ENCODE measurements at places on chromosomes 3 and 15.
A peak's percentile ranks its signal among the peaks of the same experiment; 100 is the strongest.

GRCh38 chr3:176079785-176080184 lies 1117.5 kb downstream of the TBL1XR1 start:
- no peak for DNase-seq

DNA sequence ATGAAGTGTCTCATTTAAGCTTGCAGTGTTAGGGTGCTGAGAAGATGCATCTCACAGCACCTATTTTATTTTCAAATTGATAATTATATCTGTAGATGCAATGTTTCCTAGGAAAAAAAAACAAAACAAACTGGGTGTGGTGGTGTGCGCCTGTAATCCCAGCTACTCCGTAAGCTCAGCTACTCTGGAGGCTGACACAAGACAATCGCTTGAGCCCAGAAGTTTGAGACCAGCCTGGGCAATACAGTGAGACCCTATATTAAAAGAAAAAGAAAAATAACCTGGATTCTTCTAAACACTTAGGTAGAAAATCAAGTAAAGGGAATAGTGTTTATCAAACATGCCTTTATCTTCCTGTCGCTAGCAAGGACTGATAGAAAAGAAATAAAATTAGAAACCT lies 1.9 kb downstream of the MINDY2 start:
- DNase-seq: peak; percentile 44

DNA sequence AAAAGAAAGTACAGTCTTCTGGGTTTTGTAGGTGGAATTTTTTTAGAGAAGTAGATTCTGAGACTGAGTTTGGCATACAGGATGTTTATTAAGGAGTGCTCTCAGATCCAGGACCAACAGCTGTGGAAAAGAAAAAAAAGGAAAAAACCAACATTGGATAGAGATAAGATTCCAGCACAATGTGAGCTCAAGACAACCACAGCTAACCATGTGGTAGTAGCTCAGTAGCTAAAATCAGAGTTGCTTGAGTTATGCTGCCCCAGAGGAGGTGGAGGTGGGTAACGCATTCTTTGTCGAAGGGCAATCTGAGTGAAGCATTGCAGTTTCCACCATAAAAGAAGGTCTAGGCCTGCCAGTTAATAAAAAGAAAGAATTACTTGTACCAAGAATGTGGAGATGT lies 904.3 kb downstream of the NSUN3 start:
- DNase-seq: no peak

DNA sequence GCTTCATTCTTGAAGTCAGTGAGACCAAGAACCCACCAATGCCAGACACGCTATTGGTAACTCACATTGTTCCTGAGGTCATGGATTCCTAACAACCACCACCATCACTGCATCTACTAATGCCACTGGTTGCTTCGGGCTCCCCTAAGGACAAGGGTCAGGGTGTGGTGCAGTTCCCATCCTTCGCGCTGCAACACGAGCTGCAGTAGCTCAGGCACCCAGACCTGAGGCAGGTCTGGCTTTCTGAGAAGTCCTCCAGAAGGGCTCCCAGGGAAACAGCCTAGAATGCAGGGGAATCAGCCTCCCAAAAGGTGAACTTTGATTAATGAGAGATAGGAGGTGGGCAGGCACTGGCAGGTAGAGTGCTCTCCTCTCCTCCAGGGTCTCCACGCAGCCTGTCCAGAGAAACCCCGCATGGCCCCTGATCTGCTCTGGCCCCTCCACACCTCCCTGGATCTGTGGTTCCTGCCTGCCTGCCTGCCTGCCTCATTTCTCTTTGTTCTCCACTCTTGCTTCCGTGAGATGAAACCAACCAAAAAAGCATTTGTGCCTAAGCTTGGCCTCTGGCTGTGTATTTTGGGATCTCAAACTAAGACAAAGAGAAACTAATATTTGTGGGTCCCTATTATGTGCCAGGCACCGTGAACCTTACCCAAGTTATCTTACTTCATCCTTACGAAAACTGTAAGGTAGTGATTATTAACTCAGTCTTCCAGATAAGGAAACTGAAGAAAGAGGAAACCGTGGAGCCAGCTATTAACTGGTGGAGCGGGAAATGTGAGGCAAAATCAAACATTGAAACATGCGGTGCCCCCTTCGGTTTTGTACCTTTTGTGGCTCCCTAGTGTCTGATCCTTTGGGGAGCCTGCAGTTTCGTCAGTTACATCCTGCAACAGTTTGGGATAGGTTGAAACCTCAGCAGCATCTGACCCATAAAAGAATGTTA lies 43.9 kb upstream of the USP3 start:
- no peak for DNase-seq

GRCh38 chr3:125398952-125399351 lies 23.8 kb upstream of the ZNF148 start:
- no peak for DNase-seq

GRCh38 chr3:5187920-5188418 lies 462 bp downstream of the EDEM1 start:
- peak; percentile 50 for DNase-seq

- peak; percentile 68 for DNase-seq
These were observed 682 bp downstream of the ITPKA start for GRCh38 chr15:41494190-41494921.

DNA sequence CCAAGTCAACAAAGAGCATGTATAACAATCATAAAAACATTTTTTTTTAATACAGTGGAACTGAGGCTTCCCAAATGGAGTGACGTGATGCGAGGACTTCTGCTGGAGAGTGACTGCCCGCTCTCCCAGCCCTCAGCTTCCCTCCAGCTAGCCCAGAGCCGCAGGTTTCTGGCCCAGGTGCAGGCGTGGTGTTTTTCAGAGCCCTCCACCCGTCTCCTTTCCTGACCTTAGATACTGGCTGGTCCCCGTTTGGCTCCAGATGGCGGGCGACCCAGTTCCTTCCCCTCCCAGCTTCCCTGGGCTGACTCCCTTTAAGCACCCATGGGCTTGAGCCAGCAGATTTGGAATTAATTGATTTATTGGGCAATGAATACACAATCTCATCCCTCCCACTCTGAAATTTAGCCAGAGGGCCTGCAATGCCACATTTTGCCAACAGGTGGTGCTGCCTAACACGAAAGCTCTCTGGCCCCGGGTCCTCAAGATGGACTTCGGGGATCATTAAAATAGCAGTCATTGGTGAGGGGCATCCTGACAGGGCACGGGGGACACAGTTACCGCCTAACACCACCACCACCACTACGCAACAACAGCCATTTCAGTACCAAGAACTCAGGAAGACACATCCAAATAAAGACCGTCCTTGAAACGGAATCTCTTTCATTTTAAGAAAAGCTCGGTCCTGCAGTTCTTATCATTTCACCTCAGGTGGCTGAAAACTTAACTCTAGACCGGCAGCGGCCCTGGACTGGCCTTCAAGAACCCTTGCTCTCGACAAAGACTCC lies 47.5 kb upstream of the MUC4 start:
- DNase-seq: peak; percentile 81

- DNase-seq: no peak
These were observed 82.5 kb downstream of the KLF13 start for GRCh38 chr15:31409171-31409570.

DNA sequence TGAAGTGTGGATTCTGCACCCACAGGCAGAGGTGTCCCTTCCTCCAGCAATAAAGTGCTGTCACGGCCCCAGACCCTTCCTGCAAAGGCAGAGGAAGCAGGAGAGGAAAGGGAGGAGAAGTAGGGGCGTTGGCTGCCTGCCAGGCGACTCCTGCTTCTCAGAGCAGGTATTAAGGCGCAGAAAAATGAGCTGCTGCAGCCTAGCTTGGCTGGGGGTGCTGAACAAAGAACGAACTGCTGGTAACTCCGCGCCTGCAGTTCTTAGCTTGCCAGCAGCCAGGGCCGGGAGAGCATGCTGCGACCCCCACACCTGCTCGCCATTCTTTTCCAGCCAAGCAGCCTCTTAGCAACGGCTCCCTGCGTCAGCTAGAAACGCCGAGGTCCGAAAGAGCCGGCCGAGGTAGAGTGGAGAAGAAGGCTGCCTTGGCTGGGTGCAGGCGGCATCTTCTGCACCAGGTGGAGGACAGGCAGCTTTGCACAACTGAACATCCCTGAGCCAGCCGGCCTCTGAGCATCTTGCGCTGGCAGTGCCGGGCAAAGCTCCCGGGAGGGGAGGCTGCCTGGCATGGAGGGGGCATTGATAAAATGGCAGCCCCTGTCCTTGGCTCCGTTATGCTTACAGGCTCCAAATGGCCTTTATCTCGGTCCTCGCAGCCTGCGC lies 296.0 kb downstream of the MEX3B start:
- no peak for DNase-seq

DNA sequence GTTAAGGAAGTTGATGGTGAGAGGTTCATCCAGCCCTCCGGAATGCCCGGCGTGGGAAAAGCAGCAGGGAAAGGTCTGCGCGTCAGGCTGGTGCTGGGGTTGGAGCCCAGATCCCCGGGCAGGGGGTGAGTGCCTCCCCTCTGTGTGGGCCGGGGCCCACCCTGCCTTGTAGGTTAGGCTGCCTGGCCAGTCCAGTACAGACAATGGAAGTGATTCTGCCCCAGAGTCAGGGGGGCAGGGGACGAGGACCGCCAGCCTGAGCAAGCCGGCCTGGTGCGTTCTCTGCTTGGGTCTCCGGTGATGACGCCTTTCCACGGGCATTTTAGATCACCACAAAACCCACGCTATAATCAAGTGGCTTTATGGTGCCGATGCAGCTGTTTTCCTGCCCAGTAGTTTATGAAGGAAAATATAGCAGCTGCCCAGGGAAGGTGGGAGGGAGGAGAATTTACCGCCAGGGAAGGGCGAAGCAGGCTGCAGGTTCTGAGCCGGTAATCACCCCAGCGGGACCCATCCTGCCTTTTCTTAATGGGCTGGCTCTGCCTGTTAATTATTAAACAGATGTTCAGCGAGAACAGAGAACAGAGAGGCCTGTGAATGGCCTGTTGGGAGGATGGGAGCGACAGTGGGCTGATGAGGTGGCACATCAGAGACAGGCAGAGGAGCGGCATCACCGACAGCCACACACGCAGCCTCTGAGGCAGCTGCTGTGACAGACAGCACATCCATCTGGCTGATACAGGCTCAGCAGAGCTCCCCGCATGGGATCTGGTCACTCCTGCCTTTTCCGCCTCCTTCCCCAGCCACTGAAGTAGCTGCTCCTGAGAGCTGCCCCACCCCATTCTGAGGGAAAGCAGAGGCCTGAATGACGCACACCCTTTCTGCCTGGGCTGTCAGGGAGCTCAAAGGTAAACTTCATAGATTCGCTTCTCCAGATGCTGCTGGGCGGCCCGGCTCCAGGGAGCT lies 35.2 kb downstream of the BDH1 start:
- peak; percentile 67 for DNase-seq

- no peak for DNase-seq
These were observed 22.3 kb downstream of the PRR20G start for GRCh38 chr3:127265581-127265981.

- DNase-seq: peak; percentile 89
These were observed 195.4 kb downstream of the OPA1 start for GRCh38 chr3:193788189-193788991.

DNA sequence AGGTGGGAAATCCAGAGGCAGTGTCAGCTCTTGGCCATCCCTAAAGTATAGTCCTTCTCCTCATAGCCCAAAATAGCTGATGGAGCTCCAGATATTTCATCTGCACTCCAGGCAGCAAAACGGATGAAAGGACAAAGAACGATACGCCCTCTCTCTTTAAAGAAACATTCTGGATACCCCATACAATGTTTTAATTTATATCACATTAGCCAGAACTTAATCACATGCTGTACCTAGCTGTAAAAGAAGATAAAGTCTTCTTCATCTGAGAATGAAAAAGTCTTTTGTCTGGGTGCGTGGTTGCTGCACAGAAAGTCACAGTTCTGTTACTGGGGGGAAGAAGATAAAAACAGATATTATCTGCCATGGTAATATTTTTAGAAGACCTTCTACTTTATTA lies 4.3 kb upstream of the SHC4 start:
- DNase-seq: no peak

DNA sequence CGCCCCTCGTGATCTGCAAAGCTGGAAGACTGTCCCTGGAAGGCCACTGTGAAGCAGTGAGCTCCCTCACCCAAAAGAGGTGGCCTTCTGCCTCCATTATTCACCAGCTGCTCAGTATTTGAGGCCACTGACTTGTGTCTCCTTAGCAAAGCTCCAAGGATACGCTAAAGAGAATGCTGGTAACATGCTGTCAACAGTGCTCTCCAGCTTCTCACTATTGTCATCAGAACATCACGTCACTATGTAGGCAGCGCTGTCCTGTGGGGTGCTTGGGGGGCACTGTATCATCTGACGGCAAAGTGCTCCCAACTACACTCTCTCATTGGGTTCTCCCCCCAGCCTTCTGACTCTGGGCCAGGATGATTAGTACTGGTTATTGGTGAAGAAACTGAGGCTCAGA lies 14.3 kb downstream of the ITIH4 start:
- no peak for DNase-seq

GRCh38 chr15:74278207-74278606 lies 42.1 kb downstream of the CCDC33 start:
- DNase-seq: no peak

- DNase-seq: no peak
These were observed 15.8 kb upstream of the RARB start for GRCh38 chr3:25412269-25412668.

DNA sequence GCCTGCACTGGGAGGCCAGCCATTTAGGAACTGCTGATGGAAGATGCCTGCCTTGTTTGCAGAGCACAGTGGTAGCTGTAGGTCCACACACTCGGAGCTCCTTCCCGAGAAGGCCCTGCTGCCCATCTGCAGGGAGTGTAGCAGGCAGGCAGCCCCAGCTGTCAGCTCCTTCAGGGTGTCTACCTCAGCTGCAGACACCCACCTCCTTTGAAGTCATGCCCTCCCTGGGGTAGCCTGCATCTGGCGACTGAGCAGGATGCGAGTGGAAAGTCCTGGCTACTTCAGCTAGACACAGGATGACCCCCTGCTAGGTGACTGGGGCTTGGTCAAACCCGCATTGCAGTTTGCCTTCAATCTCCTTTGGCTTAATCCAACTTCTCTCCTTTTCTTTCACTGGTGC lies 93.2 kb upstream of the TLE3 start:
- no peak for DNase-seq

DNA sequence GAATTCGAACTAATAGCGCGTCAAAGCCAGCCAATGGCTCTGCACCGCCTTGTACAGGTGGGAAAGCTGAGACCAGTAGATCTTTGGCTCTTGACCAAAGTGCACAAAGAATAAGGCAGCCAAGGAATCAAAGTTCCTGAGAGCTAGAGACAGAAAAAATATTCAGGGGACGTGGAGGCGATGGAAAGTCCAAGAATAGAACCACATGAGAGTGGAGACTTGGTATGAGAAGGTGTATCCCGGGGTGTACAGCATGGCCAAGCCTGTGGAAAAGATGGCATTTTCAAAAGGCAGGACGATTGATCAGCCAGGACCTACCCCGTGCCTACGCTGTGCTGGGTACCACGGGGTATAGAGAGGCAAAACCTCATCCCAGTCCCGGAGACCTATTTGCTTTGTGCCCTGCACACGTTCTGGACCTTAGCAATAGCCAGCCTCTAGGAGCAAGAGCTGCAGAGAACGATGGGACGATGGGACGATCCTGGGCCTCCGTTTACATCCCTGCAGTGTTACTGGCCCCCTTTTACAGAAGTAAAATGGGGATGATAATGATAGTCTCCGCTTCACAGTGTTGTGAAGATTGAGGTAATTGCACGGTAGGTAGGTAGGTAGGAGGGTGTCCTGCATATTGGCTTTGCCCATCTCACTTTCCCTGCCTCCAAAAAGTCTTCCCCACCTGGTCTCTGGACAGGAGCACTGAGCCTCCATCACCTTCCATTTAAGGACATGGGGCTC lies 583 bp upstream of the RBSN start:
- DNase-seq: no peak

GRCh38 chr3:197960694-197961581 lies 921 bp downstream of the LMLN start:
- peak; percentile 87 for DNase-seq

GRCh38 chr15:75364881-75365280 lies 3.5 kb downstream of the MAN2C1 start:
- DNase-seq: no peak
